Activated naive CD4-positive, alpha-beta T cell treated with anti-CD3 and anti-CD28 coated beads, Interleukin-2, amount 50 U/mL, for 72 hours (primary cell): ENCODE measurements at places on chromosomes 16 and 17. TPM values are rescaled to one million over a fixed set of nuclear protein-coding genes. Genes with fewer than 3 reads are reported as not detected.

The SREBF1 gene
- 103 TPM for total RNA-seq

The CCDC144A gene
- total RNA-seq: 11.0 TPM

The C17orf78 gene
- total RNA-seq: not detected

The GJC1 gene
- total RNA-seq: 6.4 TPM

The CWC25 gene
- total RNA-seq: 41.9 TPM

The CDC27 gene
- total RNA-seq: 146 TPM

The CBLN1 gene
- total RNA-seq: not detected

The TOM1L1 gene
- total RNA-seq: 1.7 TPM

The ZNF500 gene
- 10.2 TPM for total RNA-seq

GRCh38 chr17:43366891-43367736, 31.7 kb upstream of the ARL4D start:
- no peak for DNase-seq

GRCh38 chr16:56460101-56460500, 8.7 kb downstream of the OGFOD1 start:
- DNase-seq: no peak

DNA sequence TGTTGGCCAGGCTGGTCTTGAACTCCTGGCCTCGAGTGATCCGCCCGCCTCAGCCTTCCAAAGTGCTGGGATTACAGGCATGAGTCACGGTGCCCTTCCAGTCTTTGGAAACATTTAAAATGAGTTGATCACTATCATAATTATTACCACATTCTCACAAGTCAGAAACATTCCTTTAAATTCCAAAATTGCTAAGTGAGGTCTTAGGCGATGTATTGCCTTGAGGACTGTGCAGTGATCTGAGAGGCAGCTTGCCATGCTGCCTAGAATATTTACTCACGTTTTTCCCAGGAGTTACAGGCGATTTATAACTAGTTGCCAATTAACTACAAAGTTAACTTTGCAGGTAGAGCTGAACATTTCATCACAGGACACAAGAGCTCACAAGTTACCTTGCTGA, 5.7 kb upstream of the ATXN1L start:
- DNase-seq: no peak

GRCh38 chr17:6534846-6535514, 21.4 kb downstream of the PITPNM3 start:
- DNase-seq: no peak

DNA sequence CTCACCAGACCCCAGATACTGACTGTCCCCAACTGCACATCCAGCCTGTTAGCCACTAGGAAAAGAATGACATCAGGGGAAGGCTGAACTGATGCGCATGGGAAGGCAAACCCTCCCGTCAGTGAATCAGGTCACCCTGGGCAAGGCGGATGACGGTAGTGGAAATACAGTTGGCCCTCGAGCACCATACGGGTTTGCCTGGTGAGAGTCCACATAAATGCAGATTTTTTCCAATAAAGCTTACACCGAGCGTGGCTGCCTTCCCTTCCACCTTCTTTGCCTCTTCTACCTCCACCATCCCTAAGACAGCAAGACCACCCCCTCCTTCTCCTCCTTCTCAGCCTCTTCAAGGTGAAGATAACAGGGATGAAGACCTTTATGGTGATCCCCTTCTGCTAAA, 236.1 kb upstream of the TNRC6C start:
- DNase-seq: no peak

DNA sequence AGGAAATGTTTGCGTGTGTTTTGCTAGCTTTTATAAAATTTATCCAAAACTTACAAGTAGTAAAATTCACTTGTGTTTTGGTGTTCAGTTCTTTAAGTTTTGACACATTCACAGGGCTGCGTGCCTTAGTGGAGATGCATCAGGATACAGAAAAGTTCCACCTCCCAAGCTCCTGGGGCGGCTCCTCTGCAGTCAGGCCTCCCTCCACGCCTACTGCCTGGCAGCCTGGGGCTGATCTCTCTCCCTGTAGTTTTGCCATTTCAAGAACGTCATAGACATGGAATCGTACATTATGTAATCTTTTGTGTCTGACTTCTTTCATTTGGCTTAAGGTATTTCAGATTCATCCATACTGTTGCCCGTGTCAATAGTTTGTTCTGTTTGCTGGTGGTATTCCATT, 27.2 kb upstream of the IRF8 start:
- no peak for DNase-seq

- no peak for DNase-seq
Observed at GRCh38 chr16:6656760-6657159, 675.9 kb upstream of the RBFOX1 start.

DNA sequence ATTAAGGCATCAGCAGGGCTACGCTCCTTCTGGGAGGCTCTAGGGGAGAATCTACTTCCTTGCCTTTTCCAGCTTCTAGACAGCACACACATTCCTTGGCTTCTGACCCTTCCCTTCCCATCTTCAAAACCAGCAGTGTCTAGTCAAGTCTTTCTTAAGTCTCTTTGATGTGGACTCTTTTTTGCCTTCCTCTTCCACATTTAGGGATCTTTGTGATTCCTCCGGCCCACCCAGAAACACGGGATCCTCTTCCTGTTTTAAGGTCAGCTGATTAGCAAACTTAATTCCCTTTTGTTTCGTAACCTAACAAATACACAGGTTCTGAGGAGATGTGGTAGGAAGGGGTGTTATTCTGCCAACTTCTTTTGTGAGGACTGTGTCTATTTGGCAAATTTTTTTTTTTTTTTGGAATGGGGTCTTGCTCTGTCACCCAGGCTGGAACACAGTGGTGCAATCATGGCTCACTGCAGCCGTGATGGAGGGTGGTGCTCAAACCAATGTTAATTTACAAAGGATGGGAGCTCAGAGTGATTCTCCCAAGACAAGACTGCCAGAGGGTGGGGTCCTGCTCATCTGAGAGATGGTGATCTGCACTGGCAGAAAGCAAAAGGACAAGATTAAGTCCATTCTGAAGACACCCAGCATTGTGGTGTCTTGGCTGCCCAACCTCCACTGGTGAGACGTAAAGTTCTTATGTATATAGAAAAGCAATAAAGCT, 14.7 kb downstream of the KNOP1 start:
- DNase-seq: no peak

GRCh38 chr17:30570596-30571265, 93.5 kb downstream of the GOSR1 start:
- no peak for DNase-seq

DNA sequence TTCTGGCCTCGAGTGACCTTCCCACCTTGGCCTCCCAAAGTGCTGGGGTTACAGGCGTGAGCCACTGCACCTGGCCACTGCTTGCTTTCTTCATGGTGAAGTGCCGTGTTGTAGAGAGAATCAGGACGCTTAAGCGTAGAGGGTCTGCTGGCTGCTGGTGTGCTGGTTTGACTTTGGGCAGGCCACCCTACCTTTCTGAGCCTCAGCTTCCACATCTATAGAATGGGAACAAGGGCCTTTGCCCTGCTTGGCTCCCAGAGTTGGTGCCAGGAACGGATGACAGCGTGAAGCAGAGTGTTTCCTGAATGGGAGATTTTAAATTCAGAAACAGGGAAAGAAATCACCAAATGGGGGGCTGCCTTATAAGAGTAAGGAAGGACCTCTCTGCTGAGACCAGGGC, 60.9 kb downstream of the NKD1 start:
- no peak for DNase-seq

- no peak for DNase-seq
Observed at GRCh38 chr17:17926840-17927449, 45.3 kb downstream of the TOM1L2 start.

GRCh38 chr17:8419305-8419704, 16.4 kb upstream of the NDEL1 start:
- DNase-seq: no peak

DNA sequence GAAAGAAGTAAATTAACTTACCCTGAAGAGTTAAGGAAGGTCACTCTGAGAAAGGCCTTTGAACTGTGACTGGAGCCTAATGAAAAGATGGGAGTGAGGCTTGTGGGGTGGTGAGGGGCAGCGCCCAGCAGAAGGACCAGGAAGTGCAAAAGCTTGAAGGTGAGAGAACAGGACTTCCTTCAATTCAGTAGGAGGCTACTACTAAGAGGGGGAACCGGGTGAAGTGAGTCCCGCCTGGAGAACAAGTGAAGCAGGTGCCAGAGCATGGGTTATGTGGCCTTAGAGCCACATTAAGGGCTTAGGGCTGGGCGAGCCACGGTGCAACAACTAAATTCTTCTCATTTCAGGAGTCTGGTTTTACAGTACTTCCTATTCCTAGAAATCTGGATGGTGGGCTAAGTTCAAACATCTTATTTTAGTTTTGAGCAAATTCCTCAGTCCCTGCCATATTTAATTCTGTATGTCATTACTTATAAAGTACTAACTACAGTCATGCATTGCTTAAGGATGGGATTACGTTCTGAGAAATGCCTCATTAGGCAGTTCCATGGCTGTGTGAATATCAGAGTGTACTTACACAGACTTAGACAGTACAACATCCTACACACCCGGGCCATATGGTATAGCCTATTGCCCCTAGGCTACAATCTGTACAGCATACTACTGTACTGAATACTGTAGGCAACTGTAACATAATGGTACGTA, 5.1 kb downstream of the CFAP20 start:
- no peak for DNase-seq

DNA sequence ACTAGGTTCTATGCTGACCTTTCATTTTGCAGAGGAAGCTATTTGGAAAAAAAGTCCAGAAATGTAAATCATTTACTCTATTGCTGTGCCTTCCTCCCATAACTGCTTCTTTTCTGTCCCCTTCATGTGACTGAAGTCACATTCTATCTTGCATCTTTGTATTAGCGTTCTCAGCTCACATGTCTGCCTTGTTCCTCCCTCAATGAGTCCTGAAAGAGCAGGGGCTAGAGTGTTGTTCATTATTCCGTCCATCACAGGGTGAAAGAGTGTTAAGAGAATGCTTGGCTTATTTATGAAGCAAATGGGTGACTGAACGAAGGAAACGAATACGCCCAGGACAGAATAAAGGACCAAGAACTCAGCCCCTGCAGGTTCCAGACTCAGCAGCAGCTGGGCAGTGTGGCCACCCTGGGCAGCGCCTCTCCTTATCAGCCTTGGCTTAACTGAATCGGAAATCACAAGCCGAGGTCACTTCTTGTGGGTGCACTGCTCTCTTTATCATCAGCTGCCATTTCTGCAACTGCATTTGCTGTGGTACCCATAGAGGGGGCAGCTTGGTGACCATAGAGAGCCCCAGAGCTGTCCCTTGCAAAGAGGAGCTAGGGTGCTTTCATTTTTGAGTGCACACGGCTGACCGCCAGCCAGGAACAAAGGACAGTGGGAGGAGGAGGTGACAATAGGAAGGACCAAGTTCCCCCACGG, 1.8 kb upstream of the PIK3R6 start:
- DNase-seq: peak; percentile 25

DNA sequence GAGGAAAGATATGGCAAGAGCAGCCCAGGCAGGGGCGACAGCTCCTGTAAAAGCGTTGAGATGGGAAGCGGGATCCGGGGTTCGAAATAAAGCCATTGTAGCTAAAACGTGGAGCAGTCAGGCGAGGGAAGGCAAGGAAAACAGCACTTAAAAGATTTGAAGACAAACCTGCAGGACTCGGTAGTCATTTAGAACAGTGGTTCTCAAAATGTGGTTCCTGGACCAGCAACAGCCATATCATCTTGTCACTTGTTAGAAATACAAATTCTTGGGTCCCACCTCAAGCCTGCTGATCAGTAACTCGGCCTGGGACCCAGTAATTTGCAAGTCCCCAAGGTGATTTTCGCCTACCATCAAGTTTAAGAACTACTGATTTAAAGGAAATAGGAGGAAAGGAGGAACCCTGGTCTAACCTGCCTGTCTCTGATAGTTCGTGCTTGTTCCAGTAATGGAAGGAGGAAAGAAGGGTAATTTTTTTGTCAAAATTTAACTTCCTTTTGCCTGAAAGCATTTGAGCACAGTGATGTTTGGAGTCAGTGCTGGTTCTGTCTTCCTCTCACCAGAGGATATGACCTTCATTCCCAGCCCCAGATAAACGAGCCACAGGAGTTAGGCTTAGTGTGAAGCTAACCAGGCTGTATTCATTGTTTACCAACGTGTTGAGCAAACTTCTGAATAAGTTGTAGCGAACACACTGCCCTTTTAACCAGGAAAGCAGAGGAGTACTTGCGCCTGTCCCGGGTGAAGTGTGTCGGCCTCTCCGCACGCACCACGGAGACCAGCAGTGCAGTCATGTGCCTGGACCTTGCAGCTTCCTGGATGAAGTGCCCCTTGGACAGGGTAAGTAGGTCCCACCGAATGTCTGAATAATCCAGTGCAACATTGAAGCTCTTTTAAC, 1.1 kb downstream of the ORC6 start:
- DNase-seq: no peak

DNA sequence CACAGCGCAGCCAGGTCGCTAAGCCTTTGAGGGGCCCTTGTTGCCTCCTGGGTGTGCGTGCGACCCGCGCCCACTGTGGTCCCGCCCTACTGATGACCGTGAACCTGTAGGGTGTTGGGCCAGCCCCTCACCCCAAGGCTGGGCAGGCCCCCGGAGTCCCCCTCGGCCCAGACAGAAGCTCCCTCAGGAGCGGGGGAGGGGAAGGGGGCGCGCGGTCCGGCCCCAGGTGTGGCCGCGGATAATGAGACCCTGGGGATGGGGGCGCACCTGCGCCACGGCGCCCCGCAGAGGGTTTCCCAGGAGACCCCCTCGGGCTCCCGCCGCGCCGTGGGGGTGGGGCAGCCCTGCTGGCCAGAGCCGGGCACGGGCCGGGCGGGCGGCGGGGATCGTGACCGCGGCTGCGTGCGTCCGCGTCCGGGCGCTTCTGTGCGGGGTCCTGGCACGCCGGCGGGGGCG, 358 bp upstream of the ARHGDIG start:
- no peak for DNase-seq

- no peak for DNase-seq
Observed at GRCh38 chr17:37605813-37606505, 3.3 kb downstream of the SYNRG start.

DNA sequence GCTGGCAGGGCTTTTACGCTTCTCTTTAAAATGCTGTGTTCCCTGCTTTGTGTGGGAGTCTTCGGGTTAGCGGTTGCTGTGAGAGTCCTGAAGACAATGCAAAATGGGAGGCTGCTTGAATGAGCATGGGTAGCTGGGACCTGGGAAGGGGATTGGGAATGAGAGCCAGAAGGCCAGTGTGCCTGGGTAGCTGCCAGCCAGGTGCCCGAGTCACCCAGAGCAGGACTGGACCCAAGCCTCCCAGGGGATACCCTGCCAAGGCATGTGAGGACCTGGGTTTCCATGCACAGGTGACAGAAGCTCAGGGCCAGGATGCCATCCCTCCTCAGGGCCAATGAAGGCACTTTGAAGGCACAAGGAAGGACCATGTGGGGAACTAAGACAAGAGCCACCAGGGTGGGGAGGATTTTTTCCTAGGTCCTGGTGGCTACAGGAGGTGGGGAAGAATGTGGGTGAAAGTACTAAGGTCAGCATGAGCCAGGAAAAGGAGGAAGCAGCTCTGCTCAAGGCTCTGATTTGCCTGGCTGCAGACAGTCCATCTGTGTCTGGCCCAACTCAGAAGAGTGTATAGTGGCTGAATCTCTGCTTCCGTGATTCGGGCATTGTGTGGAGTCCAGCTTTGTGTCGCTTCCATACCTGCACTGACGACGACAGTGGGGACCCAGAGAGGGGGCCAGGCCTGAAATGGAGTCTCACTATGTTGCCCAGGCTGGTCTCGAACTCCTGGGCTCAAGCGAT, 20.5 kb downstream of the TMEM94 start:
- DNase-seq: no peak

- no peak for DNase-seq
Observed at GRCh38 chr17:70123193-70123592, 46.1 kb upstream of the KCNJ2 start.
